ENCODE measurements at places on chromosomes 7 and 10.

DNA sequence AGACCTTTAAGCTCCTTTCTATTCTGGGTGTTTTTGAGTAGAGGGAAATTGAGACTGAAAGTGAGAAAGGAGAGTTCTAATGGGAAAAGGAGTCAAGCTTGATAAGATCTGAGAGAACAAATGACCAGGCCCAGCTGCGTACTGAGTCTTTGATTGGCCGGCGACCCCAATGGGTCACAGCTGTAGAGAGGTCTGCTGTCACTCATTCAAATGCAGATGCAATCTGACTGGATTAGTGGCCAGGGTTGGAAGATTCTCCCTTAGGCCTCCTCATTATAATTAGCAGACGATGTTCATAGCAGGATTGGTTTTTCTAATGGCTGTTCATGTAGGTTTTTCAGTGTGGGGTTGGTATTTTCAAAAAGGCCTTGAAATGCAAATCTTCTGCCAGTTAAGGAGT is 127.2 kb upstream of the SLC25A13 start:
- DNase-seq, result no peak

DNA sequence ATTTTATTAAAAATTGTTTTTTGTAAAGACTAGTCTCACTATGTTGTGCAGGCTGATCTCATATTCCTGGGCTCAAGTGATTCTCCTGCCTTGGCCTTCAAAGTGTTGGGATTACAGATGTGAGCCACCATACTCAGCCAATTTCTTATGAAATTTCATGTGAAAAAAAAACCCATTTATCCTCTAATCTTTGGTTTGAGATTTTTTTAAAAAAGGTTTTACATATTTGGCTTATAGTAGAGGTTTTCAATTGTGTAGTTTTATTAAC is 35.5 kb upstream of the ZNF32 start:
- DNase-seq, result no peak

- DNase-seq, result no peak
Observed at GRCh38 chr10:93977442-93977841, 16.3 kb upstream of the PLCE1 start.

DNA sequence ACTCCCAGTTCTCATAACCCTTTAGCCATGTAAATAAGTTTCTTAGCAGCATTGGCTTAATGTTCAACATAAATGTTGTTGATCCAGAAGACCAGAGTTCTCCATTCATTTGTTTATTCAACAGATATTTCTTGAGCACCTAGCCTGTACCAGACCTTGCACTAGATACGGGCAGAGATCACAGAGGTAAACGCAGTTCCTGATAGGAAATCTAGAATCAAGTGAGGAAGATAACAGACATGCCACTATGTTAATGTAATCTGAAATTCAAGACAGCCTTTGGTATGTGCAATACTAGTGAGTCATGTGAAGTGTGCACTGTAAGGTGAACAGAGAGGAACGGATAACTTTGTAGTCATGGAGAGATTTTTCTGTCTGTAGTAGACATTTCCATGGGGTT is 3.0 kb downstream of the BUB3 start:
- no peak for DNase-seq

DNA sequence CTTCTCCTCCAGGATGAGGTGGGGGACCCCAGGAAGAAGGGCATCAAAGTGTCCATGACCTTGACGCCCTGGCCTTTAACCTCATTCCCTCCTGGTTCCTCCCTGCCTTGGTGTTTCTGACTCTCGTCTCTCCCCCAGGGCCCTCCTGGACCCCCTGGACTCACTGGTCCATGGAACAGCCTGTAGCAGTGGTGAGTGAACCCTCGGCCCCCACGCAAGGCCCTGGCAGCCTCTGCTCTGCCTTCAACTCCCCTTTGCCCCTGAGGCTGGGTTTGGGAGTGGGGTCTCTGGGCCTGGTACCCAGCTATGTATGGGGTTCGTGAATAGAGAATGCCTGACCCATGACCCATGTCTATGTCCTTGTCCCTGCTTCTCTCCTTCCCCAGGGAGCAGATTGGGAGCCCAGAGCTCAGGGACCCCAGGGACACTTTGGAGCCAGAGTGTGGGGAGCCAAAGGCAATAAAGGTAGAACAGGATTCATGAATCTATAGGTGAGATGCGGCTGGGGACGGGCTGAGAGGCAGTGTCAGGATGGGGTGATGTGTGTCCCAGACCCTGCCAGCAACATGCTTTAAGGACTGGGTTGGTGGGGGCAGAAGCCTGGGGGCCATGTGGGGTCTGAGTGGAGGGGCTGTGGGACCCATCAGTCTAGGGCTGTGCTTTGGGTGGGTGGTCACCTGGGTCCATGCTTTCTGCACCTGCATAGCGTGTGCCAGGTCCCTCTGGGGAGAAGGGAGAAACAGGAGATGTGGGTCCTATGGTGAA is 18.4 kb upstream of the VOPP1 start:
- no peak for DNase-seq

DNA sequence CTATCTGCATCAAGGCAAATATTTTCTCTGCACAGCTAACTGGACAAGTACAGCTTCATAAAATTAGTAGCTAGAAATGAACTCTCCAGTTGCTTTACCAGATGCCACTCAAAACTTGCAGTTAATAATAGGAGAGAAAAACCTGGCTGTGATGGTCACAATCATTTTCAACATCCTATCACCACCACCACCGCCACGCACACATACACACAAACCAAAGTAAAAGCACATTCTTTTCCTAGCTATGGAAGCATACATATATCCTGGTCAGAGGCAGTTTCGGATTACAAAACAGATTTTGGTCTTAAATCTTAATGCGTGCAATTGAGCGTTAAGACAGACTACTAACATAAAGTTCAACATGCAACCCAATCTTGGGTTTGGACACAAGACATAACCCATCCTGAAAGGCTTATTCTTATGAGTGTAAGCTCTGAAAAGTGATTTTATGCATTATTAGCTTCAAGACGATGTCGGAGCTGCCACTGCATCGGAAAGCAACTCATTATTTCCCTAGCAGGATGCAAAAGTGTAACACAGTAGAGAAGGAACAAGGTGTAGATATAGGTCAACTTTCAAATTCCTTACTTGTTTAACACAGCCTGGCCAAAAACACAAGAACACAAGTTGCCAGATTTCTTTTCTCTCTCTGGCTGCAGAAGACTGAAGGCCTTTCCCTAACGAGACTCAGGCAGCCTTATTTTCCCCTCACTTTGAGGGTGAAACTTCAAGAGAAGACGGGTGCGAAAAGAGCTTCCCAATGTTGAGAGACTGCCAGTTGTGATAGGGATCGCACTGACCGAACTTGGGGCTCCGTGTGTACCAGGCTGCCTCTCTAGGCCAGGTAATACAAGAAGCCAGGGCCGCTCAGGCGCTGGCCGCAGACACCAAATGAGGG is 1.2 kb downstream of the CACUL1 start:
- no peak for DNase-seq

GRCh38 chr10:59585046-59585700 is 124.5 kb downstream of the SLC16A9 start:
- no peak for DNase-seq

Measured in posterior cingulate gyrus (tissue), 11 donors.